ENCODE measurements at places on chromosomes 16 and 17.

DNA sequence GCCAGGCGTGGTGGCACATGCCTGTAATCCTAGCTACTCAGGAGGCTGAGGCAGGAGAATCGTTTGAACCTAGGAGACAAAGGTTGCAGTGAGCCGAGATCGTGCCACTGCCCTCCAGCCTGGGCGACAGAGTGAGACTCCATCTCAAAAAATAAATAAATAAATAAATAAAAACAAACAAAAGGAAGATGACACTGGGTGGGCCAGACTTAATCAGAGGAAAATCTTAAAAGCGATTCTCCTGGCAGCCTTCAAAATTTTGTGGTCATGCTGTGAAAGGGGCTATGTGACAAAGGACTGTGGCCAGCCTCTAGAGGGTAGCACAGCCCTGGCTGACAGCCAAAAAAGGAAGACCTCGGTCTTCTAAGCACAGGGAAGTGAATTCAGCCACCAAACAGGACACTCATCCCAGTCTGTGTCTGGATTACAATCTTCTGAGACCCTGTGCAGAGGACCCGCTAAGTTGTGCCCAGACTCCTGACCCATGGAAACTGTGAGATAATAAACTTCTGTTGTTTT lies 391.1 kb downstream of the CNTNAP4 start:
- peak; percentile 6 for DNase-seq

DNA sequence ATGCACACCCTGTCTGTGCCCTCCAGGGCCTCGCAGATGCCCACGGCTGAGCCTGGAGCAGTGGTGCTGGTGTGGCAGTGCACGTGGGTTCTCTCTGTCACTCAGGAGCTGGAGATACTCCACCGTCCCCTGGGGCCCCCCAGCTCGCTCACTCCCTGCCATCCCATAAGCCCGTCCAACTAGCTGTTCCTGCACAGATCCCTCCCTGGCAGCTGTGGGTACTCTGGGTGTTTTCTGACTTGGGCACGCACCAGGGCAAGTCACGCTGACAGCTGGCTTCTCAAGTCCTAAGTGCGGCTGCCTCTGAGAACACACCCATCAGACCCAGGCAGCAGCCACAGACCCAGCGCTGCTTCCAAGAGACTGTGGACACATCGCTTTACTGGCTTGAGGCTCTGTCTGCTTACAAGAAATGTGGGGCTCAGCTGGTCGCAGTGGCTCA lies 25.4 kb upstream of the ITGB4 start:
- DNase-seq: no peak

GRCh38 chr17:60161598-60162330 lies 12.0 kb downstream of the CA4 start:
- DNase-seq: no peak

- DNase-seq: no peak
Measured at GRCh38 chr17:10058921-10059683, 139.3 kb downstream of the GAS7 start.

- no peak for DNase-seq
Measured at GRCh38 chr17:55722016-55722736, 488 bp downstream of the TMEM100 start.

DNA sequence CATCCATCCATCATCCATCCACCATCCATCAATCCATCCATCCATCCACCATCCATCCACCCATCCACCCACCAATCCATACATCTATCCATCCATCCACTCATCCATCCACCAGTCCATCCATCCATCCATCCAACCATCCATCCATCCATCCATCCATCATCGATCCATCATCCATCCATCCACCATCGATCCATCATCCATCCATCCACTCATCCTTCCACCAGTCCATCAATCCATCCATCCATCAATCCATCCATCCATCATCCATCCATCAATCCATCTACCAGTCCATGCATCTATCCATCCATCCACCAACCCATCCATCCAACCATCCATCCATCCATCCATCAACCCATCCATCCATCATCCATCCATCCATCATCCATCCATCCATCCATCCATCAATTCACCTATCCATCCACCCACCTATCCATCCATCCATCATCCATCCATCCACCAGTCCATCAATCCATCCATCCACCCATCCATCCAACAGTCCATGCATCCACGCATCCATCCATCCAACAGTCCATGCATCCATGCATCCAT lies 39.3 kb upstream of the SSTR5 start:
- DNase-seq: no peak
